Myocyte (in vitro differentiated cells): ENCODE measurements at places on chromosomes 11 and 22. TPM values are rescaled to one million over a fixed set of nuclear protein-coding genes. Genes with fewer than 3 reads are reported as not detected.
A peak's percentile ranks its signal among the peaks of the same experiment; 100 is the strongest.

The APOL4 gene
- 5.1 and 9.2 TPM in 2 replicates for total RNA-seq

The SMC1B gene
- not detected in 2 replicates for total RNA-seq

- no peak for DNase-seq
Measured at GRCh38 chr11:129945373-129945772, 50.0 kb upstream of the NFRKB start.

DNA sequence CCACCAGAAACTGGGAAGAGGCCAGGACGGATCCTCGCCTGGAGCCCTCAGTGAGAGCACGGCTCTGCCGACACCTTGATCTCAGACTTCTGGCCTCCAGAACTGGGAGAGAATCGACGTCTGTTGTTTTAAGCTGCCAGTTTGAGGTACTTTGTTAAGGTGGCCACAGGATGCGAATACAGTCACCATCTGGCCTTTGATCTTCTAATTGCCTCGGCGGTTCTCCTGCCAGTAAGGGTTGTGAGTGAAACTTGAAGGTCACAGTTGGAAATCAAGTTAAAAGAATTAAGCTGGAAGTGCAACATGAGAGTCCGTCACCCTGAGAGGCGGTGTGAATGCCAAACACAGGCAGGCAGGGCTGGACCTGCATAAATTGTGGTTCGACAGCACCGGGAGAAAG, 27.9 kb downstream of the PARVB start:
- DNase-seq: no peak

- DNase-seq: peak; percentile 16
Measured at GRCh38 chr11:62804310-62805075, 747 bp downstream of the NXF1 start.
